NCI-H446 treated with DMSO at 0.1 percent for 48 hours (cell line): ENCODE measurements at places on chromosomes 3 and 15.

DNA sequence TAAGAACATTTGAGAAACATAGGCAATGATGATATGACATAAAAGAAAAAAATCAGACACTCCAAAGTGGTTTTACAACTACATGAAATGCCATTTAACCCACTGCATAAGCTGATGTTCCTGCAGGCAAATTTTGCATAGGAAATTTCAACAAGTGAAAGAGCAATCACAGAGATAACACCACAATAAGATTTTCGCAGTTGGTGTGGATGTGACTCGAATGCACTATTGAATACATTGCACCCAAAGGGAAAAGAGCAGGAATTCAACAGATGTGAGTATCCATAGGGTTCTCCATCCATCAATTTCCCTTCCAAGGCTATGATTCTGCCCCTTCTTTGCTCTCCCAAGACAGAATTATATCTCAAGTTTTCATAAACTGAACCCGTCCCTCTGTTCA lies 456.1 kb downstream of the RAP2B start:
- no peak for DNase-seq

GRCh38 chr3:191051037-191051436 lies 148.0 kb upstream of the OSTN start:
- DNase-seq, result peak; percentile 35

- no peak for DNase-seq
These were observed 13.0 kb downstream of the MEF2A start for GRCh38 chr15:99578809-99579208.

DNA sequence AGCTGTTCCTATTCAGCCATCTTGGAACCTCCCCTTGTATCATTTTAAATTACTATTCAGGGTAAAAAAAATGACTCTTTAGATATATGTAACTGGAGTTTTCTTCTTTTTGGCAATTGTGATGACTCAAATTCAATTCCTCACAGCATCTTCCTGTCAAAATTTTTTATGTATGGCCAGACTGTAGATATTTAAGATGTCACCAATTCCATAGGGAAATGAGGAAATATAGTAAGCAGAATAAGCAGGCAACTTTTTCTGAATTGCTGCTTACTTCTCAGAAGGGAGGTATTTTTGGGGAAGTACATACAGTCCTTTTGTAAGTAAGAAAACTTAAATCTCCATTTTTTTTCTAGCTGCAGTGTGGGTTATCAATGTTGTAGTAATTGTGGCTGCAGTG lies 28.8 kb downstream of the EAF2 start:
- DNase-seq, result no peak

GRCh38 chr3:78588906-78589621 lies 1178.7 kb downstream of the ROBO1 start:
- no peak for DNase-seq

DNA sequence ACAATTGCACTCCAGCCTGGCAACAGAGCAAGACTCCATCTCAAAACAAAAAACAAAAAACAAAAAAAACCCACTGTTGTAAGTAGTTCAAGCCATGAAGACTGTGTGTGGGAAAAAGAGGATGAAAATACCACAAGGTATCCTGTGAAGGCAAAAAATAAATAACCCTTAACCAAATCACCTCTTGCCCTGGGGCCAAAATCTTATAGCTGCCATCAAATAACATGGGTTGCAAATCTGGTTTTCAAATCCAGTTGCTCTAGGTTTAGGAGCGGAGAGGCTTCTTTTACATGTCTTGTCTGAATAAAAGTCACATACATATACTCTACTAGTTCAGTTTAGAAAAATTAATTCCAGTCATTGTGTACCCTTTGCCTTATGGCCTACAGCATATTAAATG lies 87.0 kb upstream of the STT3B start:
- DNase-seq, result no peak

- DNase-seq, result no peak
These were observed 15.1 kb upstream of the TOP2B start for GRCh38 chr3:25679642-25680302.

DNA sequence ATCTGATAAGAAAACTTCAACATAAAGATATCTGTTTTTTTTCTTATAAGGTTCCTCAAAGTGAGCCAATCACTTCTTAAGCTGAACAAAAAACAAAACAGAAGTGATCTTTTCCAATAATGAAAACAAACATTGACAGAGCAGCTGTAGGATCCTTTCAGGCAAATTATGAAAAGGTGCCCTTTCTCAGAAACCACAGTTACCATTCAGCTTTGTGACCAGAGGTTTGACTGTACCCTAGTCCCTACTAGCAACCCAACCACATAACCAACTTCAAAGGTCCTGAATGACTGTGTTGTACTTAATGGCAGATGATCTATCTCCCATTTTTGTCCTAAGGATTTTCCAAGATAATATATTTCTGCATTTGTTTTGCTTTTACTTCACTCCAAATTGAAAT lies 39.4 kb upstream of the CCR2 start:
- no peak for DNase-seq

DNA sequence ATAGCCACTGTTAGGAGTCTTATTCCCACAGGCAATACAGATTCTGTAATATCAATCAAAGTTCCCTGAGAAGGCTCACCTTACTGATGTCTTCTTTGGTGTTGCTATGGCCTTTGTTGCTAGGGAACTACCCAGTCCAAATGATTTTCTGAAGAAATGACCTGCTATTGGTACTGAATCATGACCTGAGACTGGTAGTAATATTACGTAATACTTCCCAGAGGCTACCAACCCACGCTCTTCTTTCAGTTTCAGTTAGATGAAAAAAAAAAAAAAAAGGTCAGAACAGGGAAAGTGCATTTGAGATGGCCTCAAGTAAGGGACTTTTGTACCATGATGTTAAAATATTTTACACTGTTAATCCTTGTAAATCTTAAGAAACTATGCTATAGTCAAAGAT lies 1092.5 kb upstream of the EPHA6 start:
- no peak for DNase-seq

DNA sequence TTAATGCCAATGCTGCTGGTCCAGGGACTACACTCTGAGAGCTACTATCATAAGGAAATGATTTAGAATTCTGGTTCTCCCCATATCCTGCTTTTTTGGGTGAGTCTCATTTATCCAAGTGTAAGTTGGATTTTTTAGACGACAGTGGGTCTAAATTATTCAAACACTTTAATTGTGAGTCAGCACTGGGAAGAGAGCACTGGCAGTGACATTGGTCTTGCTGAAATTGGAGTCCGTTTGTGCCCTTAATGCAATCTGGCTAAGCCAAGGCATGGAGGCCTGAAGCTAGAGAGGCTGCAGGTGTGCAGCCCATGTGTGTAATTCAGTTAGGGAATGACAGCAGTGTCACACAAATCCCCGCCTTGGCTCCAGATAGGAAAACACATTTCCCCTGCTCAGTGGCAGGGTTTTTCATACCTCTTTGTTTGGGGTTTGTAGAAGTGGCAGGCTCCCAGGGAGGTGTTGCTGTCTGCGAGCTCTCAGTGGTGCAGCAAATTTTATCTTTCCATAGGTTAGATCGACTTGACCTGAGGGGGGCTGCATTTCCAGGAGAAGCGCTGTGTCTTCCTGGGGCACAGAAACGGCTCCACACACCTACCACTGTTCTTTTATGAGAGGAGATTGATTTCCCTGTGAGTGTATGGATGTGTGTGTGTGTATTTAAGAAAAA lies 197.7 kb downstream of the CD47 start:
- no peak for DNase-seq

DNA sequence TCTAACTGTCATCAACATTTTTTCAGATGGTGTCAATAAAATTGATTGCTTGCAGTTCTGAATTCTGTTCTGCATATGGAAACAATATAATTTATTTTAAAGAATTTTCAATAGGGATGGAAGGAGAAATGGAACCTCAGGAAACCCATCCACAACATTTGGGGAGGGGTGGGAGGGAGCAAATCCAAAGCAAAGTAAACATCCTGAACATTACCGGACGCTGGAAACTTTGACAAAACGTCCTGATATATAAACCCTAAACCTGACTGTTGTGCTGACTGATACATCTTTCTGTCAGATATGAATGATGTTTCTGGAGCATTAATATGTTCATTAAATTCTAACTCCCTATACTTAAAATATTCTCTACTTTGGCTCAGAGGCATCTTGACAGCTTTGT lies 479.0 kb downstream of the FOXP1 start:
- DNase-seq, result no peak

GRCh38 chr3:107997671-107998070 lies 93.2 kb downstream of the CD47 start:
- no peak for DNase-seq

DNA sequence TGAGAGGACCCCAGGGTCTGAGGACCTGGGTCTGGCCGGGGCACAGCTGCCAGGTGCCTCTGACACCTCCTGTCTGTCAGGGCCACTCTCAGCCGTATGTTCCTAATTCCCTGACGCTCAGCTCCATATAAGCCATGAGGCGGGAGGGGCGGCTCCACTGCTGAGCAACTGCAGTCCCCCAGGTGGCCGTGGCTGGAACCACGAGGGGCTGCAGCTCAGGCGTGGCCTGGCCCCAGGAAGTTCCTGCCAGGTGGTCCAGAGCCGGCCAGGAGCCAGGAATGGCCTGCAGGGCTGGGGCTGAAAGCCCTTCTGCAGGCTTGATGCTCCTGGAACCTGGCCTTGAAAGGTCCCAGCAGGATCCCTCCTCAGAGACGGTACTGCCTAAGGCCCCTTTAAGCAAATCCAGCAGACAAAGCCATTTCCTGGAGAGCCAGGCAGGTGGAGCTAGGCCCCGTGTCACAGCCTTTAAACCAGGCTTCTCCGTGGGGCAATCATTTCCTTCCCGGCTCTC lies 118.0 kb downstream of the CHSY1 start:
- DNase-seq, result no peak
